Activated CD8-positive, alpha-beta memory T cell treated with anti-CD3 and anti-CD28 coated beads for 48 hours (primary cell): ENCODE measurements at places on chromosomes 13 and 19.

DNA sequence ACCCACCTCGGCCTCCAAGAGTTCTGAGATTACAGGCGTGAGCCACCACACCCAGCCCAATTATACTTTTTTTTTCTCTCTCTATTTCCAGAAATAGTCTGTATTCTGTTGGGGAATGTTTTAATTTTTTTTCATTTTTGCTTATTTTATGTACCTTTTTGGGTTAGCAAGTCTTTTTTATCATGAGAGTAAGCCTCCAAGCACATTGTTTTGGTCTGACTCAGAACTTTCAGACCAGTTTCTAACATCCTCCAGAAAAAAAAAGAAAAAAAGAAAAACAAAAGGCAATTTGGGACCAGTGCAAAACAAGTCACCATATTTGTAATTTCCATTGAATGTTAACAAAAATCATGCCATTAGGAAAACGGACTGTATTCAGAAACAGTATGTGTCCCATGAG is 1465.5 kb downstream of the SLITRK5 start:
- DNase-seq = no peak

DNA sequence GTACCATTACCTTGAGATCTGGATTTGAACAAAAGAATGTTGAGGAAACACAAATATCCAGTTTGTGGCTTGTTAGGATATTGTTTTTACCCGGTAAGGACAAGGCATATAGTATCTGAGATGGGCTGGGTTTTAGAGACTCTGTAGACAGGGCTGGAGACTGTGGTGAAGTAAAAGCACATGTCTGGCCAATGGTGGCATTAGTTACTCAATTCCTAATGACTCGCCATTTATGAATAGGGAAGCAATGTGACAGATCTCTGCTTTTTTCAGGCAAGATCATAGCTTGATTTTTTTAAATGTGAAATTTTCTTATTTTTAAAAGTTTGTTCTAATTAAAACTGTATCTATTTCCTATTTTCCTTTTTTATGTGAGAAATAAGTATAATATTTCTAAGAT is 371.1 kb upstream of the SPRY2 start:
- no peak for DNase-seq

- DNase-seq = no peak
These were observed 18.5 kb upstream of the ATP11A start for GRCh38 chr13:112671359-112671758.

GRCh38 chr19:20103091-20103740 is 25.4 kb downstream of the ZNF90 start:
- no peak for DNase-seq
